ENCODE measurements at places on chromosomes 13 and 19.
A peak's percentile ranks its signal among the peaks of the same experiment; 100 is the strongest.

GRCh38 chr19:5580161-5580571 lies 12.4 kb upstream of the TINCR start:
- DNase-seq: no peak

- DNase-seq: no peak
Measured at GRCh38 chr13:20672772-20673171, 30.7 kb upstream of the IL17D start.

GRCh38 chr13:32857077-32857476 lies 159.1 kb upstream of the KL start:
- no peak for DNase-seq

- no peak for DNase-seq
Measured at GRCh38 chr13:73657821-73658540, 476.2 kb downstream of the KLF12 start.

GRCh38 chr13:97030705-97031452 lies 36.6 kb upstream of the OXGR1 start:
- no peak for DNase-seq

DNA sequence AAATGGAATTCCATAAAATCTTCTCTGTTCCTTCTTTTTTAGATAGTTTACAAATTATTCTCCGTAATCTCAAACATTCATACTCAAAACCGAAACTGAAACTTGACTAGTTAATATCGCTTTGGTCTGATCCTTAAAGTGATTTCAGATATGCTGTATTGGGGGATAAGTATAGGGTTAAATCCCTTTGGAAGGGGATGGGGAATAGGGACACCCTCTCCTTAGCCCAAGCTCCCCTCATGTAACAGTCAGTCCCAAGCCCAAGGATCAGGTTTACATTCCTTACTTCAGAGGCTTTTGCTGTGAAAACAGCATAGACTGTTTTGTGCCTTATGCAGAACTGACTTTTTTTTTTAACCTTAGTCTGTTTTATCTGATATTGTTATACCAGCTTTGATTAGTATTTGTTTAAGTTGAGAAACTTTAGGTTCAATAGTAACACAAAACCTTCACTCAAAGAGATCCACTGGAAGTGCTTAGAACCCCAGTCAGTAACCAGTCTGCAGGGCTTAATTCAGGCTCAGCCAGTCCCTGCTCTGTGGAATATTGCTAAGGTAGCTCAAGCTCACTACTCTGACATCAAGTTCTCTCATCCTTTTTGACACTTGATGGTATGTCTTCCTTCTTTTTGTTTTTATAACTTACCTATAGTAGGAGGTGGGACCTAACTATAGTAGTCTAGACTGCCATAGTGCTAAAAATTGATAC lies 10.5 kb downstream of the CDADC1 start:
- DNase-seq: no peak

DNA sequence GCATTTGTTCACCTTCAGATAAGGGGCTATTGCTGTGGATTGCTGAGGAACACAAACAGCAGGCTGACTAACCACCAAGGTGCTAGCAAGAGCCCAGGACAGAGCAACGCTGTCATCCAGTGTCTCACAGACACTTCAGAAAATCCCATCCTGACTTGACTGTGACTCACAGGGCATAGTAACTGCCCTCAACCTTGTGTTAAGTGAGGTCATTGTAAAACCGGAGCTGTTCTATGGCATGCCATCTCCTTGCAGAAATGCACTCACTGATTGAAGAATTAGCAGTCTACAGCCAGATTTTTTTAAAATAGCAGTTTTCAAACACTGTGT lies 51.1 kb downstream of the TNFRSF19 start:
- no peak for DNase-seq

DNA sequence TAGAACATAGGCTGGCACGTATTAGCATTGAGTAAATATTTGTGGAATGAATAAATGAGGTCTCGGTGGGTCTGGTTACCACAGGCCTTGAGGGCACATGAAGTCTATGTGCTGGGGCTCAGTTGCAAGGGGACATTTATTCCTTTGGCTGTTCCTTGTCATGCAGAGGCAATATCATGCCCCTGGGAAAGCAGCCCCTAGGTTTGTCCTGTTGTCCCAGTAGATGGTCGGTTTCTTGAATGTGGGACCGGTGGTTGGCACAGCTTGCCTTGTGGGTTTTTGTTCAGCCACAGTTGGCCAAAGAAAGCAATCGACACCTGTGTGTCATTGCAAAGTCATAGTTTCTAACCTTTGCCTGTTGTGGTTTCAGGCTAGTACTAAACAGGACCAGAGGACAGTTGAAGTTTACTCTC lies 24.7 kb upstream of the GPR183 start:
- no peak for DNase-seq

GRCh38 chr19:13207237-13207845 lies 57.1 kb downstream of the IER2 start:
- no peak for DNase-seq

DNA sequence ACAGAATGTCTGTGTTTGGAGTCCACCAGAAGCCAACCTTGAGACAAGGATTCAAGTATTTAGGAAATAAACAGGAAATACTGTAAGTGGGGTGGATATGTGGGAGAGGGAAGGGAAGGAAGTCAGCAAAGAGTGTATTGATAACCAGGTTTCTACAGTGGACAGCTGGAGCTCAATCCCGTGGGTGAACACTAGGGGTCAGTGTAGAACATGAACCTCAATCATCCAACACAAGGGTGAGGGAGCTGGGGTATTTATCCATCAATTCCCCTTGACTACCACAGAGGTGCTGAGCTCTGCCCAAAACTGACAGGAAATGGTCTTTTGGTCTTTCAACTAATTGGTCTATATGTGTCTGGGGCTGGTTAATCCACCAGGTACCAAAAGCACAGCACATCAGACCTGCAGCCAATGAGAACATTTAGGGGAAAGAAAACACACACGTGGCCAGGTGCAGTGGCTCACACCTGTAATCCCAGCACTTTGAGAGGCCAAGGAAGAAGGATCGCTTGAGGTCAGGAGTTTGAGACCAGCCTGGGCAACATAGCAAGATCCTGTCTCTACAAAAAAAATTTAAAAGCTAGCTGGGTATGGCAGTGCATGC lies 5.6 kb upstream of the SYDE1 start:
- no peak for DNase-seq

GRCh38 chr19:49387936-49388372 lies at the start of gene KASH5:
Gene KASH5 (plus strand): TSS chr19:49388249. CDS start chr19:49390884, 2,635 bp downstream.
- peak; percentile 29 for DNase-seq

GRCh38 chr13:97124915-97125809 lies 97.0 kb upstream of the MBNL2 start:
- DNase-seq: no peak

DNA sequence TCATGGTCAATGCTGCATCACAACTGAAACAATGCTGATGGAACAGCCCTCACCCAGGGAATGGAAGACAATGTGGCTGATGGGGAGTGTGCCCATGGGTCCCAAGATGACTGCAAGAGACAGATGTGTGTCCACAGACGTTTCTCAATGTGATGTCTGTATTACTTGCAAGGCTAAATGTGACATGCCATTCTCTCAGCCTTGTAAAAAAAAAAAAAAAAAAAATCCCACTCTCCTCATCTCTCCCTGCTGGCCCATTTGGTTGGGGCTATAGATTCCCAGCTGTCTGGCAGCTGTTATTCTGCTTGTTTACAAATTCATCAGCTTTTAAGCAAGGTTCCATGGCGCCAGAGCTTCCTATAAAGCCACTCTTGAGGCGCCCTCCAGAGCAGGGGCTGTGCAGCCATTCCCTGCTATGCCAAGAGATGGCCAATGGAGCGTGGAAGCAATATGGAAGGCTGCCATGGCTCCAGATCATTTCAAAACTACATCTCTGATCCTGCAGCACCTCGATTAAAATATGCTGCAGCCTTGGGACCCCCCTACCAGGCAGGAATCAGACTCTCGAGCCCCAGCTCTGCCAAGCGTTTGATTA lies 294.8 kb downstream of the FOXO1 start:
- no peak for DNase-seq

DNA sequence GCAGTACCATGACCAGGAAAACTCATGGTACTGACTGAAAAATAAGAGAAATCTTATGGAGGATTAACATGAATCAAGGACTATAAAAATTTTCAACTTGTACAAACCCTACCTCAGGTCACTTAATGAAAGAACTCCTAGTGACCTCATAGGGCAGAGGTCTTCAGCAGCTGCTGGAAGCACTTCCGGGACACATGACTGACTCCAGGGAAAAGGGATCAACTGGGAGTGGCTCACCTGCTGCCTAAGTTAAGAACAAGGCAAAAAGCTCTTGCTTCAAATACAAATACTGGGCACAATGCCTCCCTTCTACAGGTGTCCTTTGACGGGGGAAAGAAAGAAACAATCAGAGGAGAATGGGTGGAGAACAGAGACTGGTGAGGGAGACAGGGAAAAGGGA lies 18.6 kb downstream of the DOCK9 start:
- DNase-seq: peak; percentile 46
